ENCODE measurements at places on chromosomes 4 and X. TPM values are rescaled to one million over a fixed set of nuclear protein-coding genes. Genes with fewer than 3 reads are reported as not detected.
A peak's percentile ranks its signal among the peaks of the same experiment; 100 is the strongest.

- no peak overlapping the region for H3K27ac ChIP-seq
- H3K27me3 ChIP-seq: no peaks in the 10 kb centered on the region
- H3K4me3 ChIP-seq: no peak overlapping the region
- H3K4me1 ChIP-seq: no peaks in the 10 kb centered on the region
- no peaks in the 10 kb centered on the region for H3K36me3 ChIP-seq
- DNase-seq: no peak
Observed at GRCh38 chr4:26263165-26263564, 57.6 kb upstream of the RBPJ start.

- no peaks in the 10 kb centered on the region for H3K4me1 ChIP-seq
- H3K27ac ChIP-seq: no peak within 1 kb of the TSS
- no peaks in the 10 kb centered on the region for H3K36me3 ChIP-seq
Observed at GRCh38 chr4:38782452-38783108, at the start of gene TLR10. Gene TLR10, minus strand, starts transcription at chr4:38782990. Its CDS starts 7,400 bp downstream, at chr4:38775590.

- H3K4me3 ChIP-seq: no peak overlapping the region
- no peaks in the 10 kb centered on the region for H3K36me3 ChIP-seq
- H3K4me1 ChIP-seq: peaks cover 10% of the 10 kb centered on the region
- peaks cover 8% of the 10 kb centered on the region for H3K27me3 ChIP-seq
- peak; percentile 36 for DNase-seq
- H3K27ac ChIP-seq: no peak overlapping the region
Observed at GRCh38 chrX:368811-369562, 17.7 kb downstream of the PPP2R3B start.

DNA sequence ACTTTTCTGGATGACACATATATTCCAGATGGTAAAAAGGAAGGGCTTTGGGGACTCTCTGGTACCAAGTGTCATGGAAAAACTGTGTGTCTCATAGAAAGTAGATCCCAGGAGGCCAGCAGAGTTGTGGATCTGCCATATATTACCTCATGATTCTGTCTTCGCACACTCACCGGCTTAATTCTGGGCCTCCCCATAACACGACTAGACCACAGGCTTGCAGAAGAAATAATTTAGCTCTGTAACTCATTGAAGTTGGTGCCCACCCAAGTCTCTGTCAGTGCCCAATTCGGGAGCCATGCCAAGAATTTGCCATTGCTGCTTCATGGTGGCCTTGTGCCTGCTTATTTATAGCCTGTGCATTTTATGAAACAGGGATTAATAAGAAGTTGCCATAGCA lies 104.5 kb downstream of the AR start:
- no peak overlapping the region for H3K4me3 ChIP-seq
- no peak overlapping the region for H3K27ac ChIP-seq
- H3K4me1 ChIP-seq: no peaks in the 10 kb centered on the region
- DNase-seq: no peak
- H3K36me3 ChIP-seq: no peaks in the 10 kb centered on the region
- H3K27me3 ChIP-seq: no peaks in the 10 kb centered on the region

- peak; percentile 70 for DNase-seq
- no peaks in the 10 kb centered on the region for H3K27me3 ChIP-seq
- H3K36me3 ChIP-seq: no peaks in the 10 kb centered on the region
- no peak overlapping the region for H3K4me3 ChIP-seq
Observed at GRCh38 chr4:71251261-71251660, 87.6 kb upstream of the SLC4A4 start.

The RTL5 gene
- 13.2 TPM for total RNA-seq

The SPOCK3 gene
- 0.36 TPM for total RNA-seq

The RAB9B gene
- total RNA-seq: 2.2 TPM
